Renal cortex interstitium (tissue), 15 donors: ENCODE measurements at places on chromosomes 11 and 22. TPM values are rescaled to one million over a fixed set of nuclear protein-coding genes. Genes with fewer than 3 reads are reported as not detected.
A peak's percentile ranks its signal among the peaks of the same experiment; 100 is the strongest.

GRCh38 chr22:22558972-22559603 lies at the start of gene PRAME:
TSS of gene PRAME (minus strand) at chr22:22559265. CDS start at chr22:22556832, 2,433 bp downstream.
- peak; percentile 23 for DNase-seq

DNA sequence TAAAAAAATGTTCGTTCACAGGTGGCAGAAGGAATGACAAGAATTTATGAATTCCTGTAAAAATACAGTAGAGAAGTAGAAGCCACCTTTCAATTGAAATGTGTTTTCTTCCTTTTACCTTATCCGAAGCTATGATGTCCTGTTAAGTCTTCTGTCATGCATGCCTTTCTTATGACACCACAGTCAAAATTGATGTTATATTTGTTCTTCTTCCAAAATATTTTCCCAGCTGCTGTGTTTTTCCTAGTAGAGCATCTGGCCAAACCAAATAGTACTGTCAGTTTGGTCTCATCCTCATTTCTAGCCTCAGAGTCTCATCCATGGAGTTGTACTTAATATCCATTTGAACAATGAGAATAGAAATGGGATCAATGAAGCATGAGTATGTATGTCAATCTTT lies 206.1 kb downstream of the PGR start:
- DNase-seq, result no peak

MPZL3 gene
- 6.8 TPM for polyA plus RNA-seq

TNNT3 gene
- polyA plus RNA-seq, result 7.3 TPM

DNA sequence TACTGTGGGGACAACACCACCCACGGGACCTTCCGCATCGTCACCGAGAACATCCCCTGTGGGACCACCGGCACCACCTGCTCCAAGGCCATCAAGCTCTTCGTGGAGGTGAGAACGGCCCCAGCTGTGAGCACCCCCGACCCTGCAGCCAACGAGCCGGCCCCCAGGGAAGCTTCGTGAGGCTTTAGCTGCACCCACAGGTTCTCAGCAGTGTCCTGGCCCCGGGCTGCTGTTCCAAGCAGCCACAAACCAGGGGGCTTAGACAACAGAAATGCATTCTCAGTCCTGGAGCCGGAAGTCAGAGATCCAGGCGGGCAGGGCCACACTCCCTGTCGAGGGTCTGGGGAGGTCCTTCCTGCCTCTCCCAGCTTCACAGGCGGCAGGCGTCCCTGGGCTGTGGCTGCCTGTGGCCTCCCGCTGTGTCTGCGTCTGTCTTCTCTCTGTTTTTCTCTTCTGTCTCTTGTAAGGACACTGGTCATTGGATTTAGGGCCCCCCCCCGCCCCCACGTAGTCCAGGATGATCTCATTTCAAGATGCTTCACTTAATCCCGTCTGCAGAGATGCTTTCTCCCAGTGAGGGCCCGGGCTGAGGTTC lies 12.5 kb downstream of the MUC5B start:
- no peak for DNase-seq

GRCh38 chr11:86724137-86724536 lies 51.7 kb upstream of the ME3 start:
- DNase-seq, result no peak

- DNase-seq, result no peak
These were observed 77.3 kb downstream of the ZBTB44 start for GRCh38 chr11:130237282-130238006.

GRCh38 chr11:66864172-66864901 lies 7.5 kb downstream of the LRFN4 start:
- DNase-seq, result no peak

DNA sequence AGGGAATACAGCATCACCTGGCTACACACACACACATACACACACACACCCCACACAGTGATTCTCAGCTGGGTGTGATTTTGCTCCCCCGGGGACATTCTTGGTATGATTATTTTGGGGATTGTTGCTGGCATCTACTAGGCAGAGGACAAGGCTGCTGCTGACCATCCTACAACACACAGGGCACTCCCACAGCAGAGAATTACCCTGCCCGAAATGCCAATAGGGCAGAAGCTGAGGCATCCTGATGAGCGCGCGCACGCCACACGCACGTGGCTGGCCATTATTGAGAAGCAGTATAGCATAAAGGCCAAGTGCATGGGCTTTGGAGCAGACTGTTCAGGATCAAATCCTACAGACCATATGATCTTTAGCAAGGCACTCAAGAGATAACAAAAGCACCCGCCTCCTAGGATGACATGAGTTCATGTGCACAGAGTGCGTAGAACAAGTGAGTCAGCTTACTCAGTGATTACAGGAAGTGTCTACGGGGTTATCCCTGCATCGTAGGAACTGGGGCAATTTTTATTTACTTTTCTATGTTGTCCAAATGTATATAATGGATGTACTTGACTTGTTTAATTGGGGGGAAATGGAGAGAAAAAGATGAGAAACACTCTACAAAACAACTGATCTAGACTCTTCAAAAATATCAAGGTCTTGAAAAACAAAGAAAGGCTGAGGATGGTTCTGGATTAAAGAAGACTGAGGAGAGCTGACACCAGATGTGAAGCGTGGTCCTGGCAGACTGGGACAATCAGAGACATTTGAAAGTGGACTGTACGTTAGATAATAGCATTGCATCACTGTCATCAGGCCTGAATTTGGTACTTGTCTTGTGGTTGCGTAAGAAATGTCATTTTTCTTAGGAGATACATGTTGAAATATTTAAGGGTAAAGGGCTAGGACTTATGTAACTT lies 7.2 kb upstream of the EHD1 start:
- no peak for DNase-seq

- no peak for DNase-seq
These were observed 1003.3 kb upstream of the CCDC90B start for GRCh38 chr11:84289381-84289906.

GRCh38 chr11:79506734-79507344 lies 66.0 kb upstream of the TENM4 start:
- no peak for DNase-seq

DNA sequence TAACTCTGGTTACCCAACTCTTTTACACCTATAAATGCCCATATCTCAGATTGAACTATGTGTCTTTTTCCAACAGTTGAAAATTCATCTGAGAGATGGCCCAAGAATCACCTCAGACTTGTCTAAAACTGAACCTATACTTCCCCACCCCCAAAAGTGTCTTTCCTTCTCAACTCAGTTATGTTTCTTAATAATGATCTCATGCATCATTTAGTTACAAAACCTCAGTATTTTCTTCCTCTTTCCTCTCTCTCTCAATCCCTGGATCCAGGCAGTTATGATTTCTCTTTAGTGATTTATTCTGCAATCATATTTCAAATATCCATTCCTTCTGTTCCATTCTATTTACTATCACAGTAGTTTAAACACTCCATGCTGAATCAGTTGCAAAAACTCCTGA lies 32.3 kb upstream of the ADSL start:
- no peak for DNase-seq

DNA sequence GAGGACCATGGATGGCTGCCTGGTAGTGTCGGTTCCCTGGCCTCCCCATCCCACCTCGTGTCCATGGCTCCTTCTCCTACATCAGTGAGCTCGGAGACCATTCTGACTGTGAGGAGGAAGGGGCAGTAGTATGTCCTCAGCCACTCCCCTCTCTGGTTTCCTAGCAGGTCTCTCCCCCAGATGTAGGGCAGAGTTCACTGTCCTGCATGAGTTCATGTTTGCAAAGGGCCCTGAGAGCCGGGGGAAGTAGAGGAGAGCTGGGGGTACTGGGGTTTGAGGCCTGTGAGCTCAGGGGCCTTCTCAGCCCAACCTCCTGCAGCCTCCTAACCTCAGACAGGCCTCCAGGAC lies 18.4 kb upstream of the ST3GAL4 start:
- DNase-seq, result no peak

KRTAP5-2 gene
- polyA plus RNA-seq, result not detected

CHADL gene
- polyA plus RNA-seq, result 3.4 TPM
